ENCODE measurements at places on chromosomes 7 and 10.

DNA sequence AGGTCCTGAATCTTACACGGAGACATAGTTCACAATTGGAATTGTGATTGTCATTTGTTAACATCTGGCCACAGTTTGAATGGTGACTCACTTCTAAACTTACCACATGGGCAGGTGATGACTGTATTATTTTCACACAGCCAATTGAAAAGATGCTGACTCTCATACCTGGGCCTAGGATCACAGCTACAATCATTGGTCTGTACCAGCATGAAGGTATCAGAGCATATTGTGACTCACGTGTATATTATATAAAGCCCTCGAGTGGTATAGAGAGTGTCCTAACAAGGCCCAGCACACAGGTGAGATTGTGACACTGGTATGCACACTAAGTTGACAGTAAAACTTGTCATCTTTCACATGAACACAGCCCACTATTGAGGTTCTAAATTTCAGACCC lies 9.4 kb upstream of the ZNF107 start:
- DNase-seq: no peak

DNA sequence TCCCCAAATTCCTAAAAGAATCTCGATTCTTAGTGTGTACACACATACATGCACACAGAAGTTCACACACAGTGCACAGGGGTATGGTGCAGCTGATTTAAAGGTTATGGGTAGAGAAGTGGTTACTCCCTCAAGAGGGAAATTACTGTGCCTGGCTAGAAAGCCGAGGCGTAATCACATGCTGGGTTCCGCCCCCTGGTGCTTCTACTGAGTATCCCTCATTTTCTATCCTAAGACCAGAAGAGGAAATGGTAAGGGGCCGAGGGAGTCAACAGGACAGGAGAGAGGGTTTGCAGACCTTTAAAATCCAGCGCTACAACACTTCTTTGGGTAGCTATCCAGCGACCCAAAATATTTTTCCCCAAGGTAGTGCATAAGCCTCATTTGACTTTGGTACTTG lies 147.3 kb upstream of the TMEM196 start:
- no peak for DNase-seq

DNA sequence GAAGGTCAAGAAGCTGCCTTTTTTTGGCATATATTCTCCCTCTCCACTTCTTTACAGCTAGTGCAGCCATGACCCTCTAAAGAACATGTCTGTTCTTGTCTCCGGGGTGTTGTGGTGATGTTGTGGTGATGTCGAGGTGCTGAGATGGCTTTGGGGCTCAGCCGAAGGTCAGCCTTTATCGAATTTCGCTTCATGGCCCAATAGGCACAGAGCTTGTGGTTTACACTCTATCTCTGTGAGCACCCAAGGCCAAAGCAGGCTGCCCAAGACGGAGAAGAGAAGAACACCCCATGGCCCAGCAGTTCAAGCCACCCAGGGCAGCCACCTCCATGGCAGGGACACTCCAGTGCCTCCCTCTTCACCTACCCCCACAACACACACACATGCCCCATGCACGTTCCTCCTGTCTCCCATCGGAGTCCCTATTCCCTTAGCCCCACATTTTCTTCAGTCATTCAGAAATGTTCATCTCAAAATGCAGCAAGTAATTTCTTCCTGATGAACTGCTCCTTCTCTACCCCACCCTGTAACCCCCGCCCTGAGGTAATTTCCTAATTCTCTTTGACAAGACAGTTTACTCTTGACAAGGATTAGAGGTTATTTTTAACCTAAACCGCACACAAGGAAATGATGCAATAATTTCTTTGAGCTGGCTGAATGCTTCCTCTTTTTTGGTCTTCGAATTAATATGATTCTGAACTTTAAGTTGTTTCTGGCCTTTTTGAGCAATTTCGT lies 18.6 kb upstream of the ADRB1 start:
- no peak for DNase-seq

- no peak for DNase-seq
Measured at GRCh38 chr7:15507708-15508107, 54.1 kb downstream of the AGMO start.

GRCh38 chr10:79152423-79152817 lies 83.7 kb downstream of the ZMIZ1 start:
- no peak for DNase-seq

- no peak for DNase-seq
Measured at GRCh38 chr7:16189026-16189715, 232.2 kb downstream of the CRPPA start.

DNA sequence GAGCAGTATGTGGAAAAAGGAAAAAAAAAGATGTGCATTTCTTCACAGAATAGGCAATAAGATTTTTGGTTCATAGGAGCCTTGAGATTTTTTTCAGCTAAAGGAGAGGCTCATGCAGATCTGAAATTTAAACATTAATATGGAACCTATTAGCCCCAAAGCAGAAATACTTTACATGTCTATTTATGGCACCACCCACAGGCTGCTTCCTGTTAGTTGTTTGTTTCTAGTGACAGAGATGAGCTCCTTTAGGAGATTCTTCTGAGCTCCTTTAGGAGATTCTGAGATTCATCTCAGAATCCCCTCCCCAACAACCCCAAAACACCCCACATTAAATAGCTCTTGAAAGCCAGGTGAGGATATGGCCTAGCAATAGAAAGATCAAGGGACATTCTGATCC lies 27.9 kb upstream of the HPS1 start:
- DNase-seq: no peak

DNA sequence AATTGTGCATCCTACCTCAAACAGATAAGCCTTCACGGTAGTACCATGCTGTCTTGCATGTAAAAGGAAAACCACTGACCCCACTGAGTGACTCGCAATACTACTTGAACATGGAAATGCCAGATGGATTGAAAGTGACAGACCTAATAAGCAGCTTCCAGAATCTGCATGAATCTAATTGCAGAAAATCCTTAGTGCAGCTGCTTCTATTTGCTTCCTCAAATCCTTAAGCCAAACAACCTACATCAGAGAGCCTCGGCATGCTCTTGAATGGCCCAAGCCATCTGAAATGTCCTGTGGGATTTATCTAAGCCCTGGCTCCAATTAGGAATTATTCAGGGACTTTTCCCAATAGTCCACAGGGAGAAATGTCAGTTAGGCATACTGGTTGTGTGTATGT lies 509.5 kb upstream of the CELF2 start:
- DNase-seq: no peak

- no peak for DNase-seq
Measured at GRCh38 chr10:133401500-133401899, 7.5 kb downstream of the MTG1 start.

- DNase-seq: no peak
Measured at GRCh38 chr7:92352009-92352408, 95.3 kb upstream of the GATAD1 start.

DNA sequence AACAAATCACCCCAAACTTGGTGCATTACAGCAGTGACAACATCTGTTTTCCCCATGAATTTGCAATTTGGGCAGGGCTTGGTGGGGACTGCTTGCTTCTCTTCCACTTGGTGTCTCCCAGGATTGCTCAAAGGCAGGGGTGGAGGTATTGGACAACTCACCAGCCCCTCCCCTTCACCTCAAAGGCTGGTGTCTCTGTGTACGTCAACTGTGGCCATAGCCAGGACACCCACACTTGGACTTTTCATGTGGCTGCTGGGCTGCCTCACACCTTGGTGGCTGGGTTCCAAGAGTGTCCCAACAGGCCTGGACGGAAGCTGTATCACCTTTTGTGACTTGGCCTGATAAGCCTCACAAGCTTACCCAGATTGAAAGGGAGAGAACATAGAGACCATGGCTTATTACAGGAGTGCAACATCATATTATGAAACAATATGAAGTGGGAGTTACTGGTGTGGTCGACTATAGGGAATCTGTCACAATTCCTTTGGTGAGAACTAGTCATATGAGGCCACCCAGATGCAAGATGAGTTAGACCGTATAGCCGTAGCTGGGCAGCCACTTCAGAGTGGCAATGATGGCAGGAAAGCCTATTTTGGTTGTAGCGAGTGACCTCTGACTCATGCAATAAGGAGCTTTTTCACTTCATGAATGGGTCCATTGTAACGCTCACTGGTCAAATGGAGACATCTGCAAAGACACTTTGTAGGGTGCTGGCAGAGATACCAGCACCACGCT lies 187.6 kb upstream of the ITGB1 start:
- no peak for DNase-seq

DNA sequence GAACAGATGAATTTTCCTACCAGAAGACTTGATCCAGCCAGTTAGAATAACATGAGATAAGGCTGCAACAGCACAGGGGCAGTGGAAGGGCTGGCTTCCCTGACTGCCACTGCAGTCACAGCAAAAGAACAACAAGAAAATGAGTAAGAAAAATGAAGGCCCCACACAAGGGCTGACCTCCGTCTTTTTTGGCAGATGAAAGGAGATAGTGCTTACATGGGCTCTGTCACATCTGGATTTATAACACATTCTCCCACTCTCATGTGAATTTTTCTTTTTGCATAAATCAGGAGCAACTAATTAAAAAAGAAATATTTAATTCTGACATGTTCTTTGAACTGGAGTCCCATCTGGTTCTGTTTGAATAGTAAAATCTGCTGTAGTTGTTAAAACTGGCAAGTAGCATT lies 99.6 kb downstream of the NRP1 start:
- DNase-seq: no peak

DNA sequence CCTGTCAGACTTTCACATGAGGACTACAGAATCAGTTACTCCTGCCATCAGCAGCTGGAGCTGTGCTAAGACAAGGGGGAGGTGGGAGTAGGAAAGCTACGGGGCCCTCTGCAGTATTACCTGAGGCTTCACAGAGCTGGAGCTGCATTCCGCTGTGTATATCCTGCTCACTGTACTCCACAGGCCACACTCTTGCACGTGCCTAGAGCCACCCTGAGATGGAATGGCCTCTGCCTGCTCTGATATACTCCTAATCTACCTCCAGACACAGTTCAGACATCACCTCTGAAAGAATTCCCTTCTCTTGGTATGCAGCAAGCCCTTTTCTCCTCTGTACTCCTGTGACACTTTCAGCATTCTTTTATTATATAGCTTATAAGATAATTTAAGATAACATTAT lies 34.8 kb downstream of the TRDMT1 start:
- DNase-seq: no peak

GRCh38 chr7:97012365-97013133 lies 7.2 kb downstream of the DLX6 start:
- no peak for DNase-seq

- DNase-seq: no peak
Measured at GRCh38 chr7:152148706-152149105, 123.2 kb downstream of the GALNT11 start.

DNA sequence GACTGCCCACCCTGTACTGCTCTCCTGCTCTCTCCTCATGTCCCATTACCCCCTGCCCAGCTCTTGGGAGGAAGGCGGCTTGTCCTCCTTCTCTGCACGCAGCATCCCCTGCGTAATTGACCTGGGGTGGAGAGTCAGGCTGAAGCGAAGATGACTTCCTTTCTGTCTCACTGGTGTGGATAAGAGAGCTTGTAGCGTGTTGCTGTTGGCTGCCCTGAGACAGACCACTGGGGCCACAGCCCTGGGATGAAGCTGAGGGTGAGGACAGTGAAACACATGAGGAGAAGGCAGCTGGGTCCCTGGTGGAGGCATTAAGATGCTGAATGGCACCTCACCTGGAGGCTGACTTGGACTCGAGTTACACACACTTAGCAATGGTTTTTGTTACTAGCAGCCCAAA lies 310.3 kb upstream of the ZNF32 start:
- no peak for DNase-seq

- DNase-seq: no peak
Measured at GRCh38 chr10:30057421-30057841, 2.0 kb downstream of the JCAD start.

- no peak for DNase-seq
Measured at GRCh38 chr7:31108097-31108657, 56.1 kb downstream of the ADCYAP1R1 start.

DNA sequence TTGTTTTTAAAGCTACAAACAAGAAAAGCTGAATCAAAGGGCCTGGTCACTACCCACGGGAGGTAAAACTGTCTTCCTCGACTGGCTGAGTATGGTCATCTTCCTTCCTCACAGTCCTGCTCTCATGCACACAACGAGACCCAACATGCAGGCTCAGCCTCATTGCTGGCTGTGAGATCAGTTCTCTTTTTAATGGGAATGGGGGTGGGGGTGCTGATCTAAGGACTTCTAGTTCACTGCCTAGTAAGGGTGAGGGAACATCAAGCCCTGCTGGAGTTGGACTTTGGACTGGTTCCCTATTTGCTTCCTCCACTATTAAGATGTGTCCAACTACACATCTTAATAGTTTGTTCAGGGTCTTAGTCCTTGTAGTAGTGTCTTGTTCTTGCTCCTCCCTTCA lies 48.2 kb downstream of the ABCB4 start:
- DNase-seq: no peak

DNA sequence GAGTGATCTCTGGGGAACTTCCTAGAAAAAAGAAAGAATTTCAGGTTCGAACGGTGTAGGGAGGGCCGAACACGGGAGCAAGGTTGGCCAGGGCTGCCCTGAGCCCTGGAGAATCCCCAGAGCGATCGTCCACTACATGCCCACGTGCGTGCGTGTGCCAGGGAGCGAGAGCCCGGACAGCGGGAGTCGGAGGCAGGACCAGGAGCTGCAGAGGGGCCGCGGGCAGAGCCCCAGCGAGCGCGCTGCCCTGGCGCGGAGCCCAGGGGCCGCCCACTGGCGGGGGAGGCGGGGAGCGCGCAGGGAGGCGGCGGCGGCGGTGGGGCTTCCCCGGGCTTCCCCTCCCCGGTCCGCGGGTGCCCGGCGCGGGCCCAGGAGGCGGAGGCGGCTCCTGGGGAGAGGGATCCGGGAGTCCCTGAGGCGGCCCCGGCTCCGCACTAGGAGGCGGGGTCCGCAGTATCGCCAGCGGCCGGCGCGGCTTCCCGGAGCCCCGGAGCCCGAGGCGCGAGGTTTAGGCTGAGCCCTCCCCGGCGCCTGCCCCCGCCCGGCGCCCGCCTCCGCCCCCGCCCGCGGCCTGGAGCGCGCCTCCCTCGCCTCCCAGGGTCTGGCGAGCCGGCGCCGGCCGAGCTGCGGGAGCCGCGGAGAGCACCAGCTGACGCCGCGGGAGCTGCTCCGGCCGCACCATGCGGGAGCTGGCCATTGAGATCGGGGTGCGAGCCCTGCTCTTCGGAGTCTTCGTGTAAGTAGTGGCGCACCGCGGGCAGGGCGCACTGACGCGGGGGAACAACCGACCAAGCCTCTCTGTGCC lies at the start of gene PLPP4:
Gene PLPP4, plus strand, starts transcription at position 602 of the 805 bp plus-strand sequence. Its CDS starts 79 bp downstream, at position 681.
- DNase-seq: no peak

DNA sequence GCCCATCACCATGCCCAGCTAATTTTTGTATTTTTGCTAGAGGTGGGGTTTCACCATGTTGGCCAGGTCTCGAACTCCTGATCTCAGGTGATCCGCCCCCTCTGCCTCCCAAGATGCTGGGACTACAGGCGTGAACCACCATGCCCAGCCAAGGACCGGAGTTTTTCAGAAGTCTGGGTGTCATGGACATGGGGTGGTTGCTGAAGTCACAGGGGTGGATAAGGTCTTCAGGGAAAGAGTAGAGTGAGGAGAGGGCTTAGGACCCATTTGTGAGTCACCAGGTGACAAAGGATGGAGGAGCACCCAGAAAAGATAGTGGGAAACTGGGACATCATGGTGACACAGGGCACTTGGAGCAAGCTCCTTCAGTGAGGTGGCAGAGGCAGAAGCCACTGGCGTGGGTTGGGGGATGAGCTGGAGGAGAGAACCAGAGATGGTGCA lies 2.8 kb upstream of the GPRIN2 start:
- DNase-seq: no peak

Measured in stimulated activated CD8-positive, alpha-beta memory T cell treated with anti-CD3 and anti-CD28 coated beads, Interleukin-15, amount 100 ng/mL, for 48 hours (primary cell).